Endothelial cell (in vitro differentiated cells): ENCODE measurements at places on chromosomes 1 and 21. TPM values are rescaled to one million over a fixed set of nuclear protein-coding genes. Genes with fewer than 3 reads are reported as not detected.
A peak's percentile ranks its signal among the peaks of the same experiment; 100 is the strongest.

- H3K27me3 ChIP-seq: no peaks in the 10 kb centered on the region
- no peaks in the 10 kb centered on the region for H3K36me3 ChIP-seq
- H3K4me3 ChIP-seq: no peak overlapping the region
- no peak overlapping the region for H3K27ac ChIP-seq
- H3K4me1 ChIP-seq: no peaks in the 10 kb centered on the region
Measured at GRCh38 chr1:193662030-193662429, 475.6 kb upstream of the B3GALT2 start.

DNA sequence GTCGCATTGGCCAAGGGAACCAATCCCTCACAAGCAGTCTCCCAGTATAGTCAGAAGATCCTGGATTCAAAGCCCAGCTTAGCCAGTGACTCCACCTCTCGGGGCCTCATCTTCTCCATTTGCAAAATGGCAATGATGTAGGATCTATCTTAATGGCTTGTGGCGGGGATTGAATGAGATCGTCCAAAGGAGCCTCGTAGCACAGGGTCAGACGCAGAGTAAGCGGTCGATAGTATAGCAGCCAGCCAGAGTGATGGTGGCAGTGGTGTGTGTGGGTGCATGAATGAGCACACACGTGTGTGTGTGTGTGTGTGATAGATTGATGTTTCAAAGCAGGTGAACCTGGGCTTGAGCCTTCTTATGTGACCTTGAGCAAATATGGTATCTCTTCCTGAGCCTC is 79.8 kb upstream of the WNT4 start:
- peaks cover 6% of the 10 kb centered on the region for H3K27me3 ChIP-seq
- H3K4me1 ChIP-seq: no peaks in the 10 kb centered on the region
- DNase-seq: no peak
- H3K4me3 ChIP-seq: no peak overlapping the region

- no peaks in the 10 kb centered on the region for H3K4me1 ChIP-seq
- no peak overlapping the region for H3K4me3 ChIP-seq
- H3K27ac ChIP-seq: no peak overlapping the region
- no peak for DNase-seq
- H3K27me3 ChIP-seq: peaks cover 1% of the 10 kb centered on the region
- no peaks in the 10 kb centered on the region for H3K36me3 ChIP-seq
Measured at GRCh38 chr1:209176866-209177430, 406.6 kb upstream of the CAMK1G start.

DNA sequence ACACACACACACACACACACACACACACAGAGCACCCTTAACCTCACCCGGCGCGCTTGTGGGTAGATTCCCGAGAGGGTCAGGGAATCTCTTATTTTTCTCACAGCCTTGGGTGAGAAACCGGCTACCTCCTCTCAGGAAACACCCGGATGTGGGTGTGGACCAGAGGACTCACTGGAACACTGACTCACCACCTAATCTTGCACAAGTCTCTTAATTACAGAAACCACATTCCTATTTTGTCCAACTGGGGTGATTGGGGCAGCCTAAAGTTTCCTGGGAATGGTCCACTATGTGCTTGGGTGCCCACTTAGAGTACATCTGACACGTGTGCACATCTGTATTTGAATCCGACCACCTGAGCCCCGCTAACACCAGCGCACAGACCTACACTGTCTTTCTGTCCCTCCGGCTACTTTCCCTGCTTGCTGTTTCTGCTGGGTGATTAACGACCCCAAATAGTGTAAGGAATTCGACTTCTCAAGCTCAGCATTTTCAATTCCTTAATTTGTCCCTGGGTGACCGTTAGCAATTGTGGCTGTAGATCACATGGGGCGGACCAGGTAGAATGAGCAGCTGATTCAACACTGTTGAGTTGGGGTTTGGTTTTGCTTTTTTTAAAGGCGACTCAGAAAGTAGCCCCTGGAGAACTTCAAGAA is 14.0 kb upstream of the TBX15 start:
- no peak overlapping the region for H3K27ac ChIP-seq
- DNase-seq: no peak
- H3K4me1 ChIP-seq: peaks cover 45% of the 10 kb centered on the region
- peaks cover 4% of the 10 kb centered on the region for H3K36me3 ChIP-seq
- peaks cover 33% of the 10 kb centered on the region for H3K27me3 ChIP-seq
- H3K4me3 ChIP-seq: peak overlapping the region; percentile 82

GRCh38 chr1:116873680-116874271 is 35.9 kb upstream of the PTGFRN start:
- H3K4me3 ChIP-seq: no peak overlapping the region
- H3K27ac ChIP-seq: no peak overlapping the region
- DNase-seq: no peak
- H3K4me1 ChIP-seq: peaks cover 3% of the 10 kb centered on the region
- H3K27me3 ChIP-seq: no peaks in the 10 kb centered on the region
- H3K36me3 ChIP-seq: no peaks in the 10 kb centered on the region

- peaks cover 9% of the 10 kb centered on the region for H3K27me3 ChIP-seq
- DNase-seq: no peak
- H3K4me3 ChIP-seq: no peak overlapping the region
- H3K4me1 ChIP-seq: peaks cover 3% of the 10 kb centered on the region
- no peaks in the 10 kb centered on the region for H3K36me3 ChIP-seq
Measured at GRCh38 chr1:41434748-41435449, 49.6 kb downstream of the EDN2 start.

The ADAMTS4 gene
- total RNA-seq: 56.8 TPM
